ENCODE measurements at places on chromosomes 7 and 10.
A peak's percentile ranks its signal among the peaks of the same experiment; 100 is the strongest.

DNA sequence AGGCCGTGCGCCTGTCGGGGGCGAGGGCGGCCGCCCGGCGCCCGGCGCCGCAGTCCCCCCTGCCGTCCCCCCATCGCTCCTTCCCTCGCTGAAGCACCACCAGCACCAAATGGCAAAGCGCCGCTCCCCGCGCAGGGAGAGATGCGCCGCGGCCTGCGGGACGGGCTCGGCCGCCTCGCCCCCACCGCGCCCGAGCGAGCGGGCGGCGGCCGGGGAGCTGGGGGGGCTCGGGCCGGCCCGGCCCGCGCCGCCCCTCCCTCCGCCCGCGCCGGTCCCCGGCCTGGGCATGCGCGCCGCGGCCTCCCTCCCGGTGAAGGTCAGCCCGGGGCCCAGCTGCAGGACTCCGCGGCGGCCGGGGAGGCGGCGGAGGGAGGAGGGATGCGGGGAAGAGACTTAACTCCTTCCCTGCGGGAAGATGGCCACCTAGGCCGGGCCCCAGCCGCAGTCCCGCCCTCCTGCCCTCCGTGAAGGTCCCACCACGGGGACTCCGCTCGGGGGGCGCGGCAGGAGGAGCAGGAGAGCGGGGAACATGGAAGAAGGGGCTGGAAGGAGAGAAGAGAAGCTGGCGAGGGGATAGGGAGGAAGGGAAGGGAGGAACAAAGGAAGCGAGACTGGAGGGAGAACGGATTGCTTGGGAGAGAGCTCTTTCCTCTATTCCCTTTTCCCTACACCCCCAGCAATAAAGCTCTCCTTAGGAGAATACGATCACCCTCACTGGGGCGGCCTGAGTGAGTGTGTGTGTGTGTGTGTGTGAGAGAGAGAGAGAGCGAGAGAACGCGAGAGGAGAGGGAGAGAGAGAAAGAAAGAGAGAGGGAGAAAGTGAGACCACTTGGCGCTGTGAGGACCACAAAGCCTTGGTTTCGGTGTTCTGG is 3.4 kb upstream of the SMARCD3 start:
- DNase-seq: peak; percentile 89

DNA sequence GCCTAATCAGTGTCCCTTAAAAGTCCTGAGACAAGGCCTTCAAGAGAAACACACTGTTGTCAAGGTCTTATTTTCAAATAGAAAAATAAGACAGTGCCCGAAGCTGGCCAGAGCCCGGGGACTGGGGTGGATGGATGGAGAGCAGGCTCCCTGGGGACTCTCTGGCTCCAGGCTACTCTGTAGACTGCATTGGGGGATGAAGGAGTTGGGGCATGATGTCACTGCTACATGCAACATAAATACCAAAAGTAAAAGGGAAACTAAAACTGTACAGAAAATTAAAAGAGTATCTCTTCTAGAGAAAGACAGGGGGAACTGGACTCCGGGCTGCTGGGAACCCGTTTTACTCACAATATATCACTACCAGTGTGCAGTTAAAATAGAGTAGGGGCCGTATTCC is 629.8 kb downstream of the KCNMA1 start:
- no peak for DNase-seq

DNA sequence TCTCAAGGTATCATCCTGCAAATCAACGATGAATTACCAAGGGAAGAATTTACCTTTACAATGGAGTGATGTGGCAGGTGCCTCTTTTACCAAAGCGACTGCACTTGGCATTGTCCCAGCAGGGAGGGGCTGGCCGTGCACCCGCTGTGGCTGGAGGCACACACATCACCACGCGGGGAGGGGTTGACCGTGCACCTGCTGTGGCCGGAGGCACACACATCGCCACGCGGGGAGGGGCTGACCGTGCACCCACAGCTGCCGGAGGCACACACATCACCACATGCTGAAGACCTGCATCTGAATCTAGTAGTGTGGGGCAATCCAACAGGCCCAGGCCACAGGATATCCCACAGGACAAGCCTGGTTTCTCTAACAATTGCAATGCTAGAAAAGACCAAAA is 493.5 kb downstream of the DNAJB6 start:
- no peak for DNase-seq

- no peak for DNase-seq
Measured at GRCh38 chr10:33306126-33306525, 28.3 kb downstream of the NRP1 start.

GRCh38 chr10:129655007-129655678 is 188.1 kb downstream of the MGMT start:
- no peak for DNase-seq

DNA sequence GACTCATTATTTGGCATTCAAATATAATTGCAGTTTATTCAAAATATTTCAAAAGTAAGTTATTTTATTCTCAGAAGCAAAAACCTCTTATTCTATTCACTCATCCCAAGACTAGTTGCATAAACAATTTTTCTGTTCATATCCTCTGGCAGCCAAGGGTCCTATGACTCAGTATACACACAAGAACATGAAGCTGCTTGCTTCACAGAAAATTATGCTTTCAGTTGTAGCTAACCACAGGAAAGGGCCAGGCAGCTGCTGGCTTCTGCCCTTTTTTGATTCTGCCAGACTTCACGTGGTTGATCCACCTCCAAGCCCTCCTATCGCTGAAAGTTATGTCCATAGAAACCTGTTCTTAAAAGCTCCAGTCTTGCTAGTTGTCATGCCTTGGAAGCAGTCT is 108.8 kb downstream of the ABCA13 start:
- no peak for DNase-seq
